Keratinocyte (primary cell): ENCODE measurements at places on chromosomes 16 and 17.

- no peak for DNase-seq
Observed at GRCh38 chr17:28552176-28552999, at the start of gene UNC119. Gene UNC119 (minus strand): TSS chr17:28552624. CDS start chr17:28552557, 67 bp downstream.

- DNase-seq: no peak
Observed at GRCh38 chr17:39213852-39214251, 11.9 kb downstream of the STAC2 start.

- no peak for DNase-seq
Observed at GRCh38 chr17:48611681-48612455, 1.1 kb upstream of the HOXB7 start.

DNA sequence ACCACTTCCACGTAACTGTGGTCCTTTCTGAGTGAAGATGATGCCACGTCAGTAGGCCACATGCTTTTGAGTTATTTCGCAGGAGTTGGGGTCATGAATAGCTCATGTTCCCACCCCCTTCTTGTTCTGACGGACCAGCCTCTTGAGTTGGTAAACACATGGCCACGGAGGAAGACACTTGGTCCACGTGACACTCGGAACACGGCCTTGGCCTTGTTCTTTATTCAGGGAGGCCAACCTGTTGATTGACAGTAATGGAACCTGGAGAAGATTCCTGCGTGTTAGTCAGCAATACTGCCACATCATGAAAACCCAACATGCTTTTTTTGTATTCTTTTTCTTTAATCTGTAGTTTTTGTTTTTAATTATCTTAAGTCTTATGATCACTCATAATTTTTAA lies 56.3 kb downstream of the SEC14L1 start:
- DNase-seq: no peak

GRCh38 chr17:51613255-51613654 lies 352.9 kb downstream of the UTP18 start:
- no peak for DNase-seq

DNA sequence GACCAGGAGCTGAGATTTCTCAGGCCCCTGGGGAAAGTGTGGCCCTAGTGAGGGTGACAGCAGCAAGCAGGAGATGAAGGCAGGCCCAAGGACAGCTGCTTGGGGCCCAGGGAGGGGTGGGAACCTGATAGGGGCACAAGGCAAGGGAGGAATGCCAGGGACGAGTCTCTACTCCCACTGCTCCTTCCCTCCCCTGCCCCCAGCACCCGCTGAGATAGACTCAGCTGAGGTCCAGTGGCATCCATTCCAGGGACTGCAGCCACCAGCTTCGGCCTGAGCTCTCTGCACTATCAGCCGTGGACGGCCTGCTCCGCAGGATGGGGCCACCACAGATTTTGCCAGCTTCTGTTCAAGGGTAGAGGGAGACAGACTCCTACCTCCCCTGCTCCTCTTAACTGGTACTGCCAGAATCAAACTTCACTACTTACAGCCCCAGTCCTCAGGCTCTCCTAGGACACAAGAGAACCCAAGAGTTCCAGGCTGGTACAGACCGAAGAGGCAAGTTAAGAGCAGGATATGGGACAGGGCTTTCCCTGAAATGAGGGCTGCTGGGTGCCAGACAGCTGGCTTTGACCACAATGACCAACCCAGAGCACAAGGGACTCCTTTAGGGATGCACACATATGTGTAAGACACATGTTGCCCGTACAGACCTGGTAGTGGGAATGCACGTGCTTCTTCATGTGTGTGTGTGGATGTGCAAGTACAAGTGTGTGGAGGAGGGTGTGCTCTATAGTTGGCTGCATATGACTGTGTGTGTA lies 5.5 kb downstream of the CACNB1 start:
- DNase-seq: no peak

DNA sequence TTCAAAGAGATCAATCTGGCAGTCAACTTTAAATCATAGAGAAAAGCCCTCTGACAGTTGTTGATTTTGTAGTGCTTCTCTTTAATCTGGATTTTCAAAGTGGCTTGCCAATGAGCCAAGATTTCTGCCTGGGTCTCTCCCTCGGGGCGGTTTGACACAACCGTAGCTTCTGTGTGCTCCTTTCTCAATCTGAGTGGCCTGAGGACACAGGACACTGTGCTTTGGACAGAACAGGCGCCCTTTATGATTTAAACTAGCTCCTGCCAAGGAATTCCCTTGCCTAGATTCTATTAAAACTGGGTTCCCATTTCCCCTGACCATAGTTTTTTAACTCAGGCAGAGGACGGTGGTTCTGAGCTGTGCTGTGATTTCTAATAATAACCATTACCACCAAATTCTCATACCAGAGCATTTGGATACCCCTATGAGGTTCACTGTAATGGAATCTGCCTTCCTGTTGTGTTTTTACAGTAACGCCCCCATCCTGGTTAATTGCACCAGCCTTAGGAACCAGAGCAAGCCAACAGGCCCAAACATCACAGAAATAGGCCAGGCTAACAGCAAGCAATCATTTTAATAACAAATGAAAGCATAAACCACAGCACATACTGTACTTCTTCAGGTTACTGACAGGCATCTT lies 4.0 kb downstream of the ZFHX3 start:
- no peak for DNase-seq
